Hepatocyte (in vitro differentiated cells): ENCODE measurements at places on chromosomes 4 and X.

GRCh38 chr4:102860611-102861324 is 8.0 kb upstream of the CISD2 start:
- DNase-seq, result no peak

DNA sequence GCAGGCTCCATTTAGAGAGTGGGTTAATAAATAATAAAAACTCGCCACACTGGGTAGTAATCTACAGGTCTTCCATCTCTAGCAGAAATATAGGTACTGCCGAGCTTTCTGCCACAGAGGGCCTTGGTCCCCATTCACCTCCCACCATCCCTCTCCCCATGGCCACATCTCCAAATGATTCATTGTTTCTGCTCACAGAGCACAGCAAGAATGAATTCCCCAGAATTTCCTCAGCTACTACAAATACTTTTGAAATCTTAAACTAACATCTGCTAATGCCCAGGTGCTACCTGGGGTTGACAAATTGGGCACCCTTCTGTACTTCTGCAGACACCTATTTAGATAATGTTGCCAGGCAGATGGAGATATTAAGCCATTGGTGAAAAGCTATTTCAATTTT is 5.1 kb downstream of the PHEX start:
- no peak for DNase-seq

GRCh38 chrX:137600769-137601168 is 34.8 kb downstream of the ZIC3 start:
- DNase-seq, result no peak

GRCh38 chrX:70254909-70255308 is 5.1 kb downstream of the P2RY4 start:
- DNase-seq, result peak; percentile 41

DNA sequence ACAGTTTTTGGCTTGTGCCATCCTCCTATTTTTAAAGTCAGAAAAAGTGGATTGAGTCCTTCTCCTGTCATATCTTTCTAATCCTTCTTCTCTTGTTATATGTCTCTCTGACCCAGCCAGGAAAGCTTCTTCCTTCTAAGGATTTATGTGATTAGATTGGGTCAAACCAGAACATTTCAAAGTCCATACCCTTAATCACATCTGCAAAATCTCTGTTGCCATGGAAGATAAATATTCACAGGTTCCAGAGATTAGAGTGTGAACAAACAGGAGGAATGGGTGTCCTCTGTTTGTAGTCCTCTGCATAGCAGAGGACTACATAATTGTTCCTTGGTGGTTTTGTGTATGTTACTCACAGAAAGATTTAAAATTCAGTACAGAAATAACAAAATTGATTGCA is 421.2 kb downstream of the EPHA5 start:
- DNase-seq, result no peak

DNA sequence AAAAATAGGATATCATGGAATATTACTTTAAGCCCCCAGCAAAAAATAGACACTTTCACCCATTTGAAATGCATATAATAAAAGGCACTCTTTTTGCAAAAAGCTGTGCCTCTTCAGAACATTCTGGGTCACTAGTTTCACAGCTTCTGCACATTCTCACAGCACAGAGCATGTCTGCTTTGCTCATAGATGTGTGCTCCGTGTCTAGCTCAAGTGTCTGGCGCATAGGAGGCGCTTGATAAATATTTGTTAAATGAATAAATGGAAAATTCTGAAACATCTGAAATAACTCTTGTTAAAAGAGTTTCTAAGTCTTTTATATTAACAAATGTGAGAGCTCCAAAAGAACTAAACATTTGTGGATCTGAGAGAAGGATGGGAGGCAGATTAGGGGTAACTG is 275.2 kb downstream of the PTTG2 start:
- DNase-seq, result no peak

DNA sequence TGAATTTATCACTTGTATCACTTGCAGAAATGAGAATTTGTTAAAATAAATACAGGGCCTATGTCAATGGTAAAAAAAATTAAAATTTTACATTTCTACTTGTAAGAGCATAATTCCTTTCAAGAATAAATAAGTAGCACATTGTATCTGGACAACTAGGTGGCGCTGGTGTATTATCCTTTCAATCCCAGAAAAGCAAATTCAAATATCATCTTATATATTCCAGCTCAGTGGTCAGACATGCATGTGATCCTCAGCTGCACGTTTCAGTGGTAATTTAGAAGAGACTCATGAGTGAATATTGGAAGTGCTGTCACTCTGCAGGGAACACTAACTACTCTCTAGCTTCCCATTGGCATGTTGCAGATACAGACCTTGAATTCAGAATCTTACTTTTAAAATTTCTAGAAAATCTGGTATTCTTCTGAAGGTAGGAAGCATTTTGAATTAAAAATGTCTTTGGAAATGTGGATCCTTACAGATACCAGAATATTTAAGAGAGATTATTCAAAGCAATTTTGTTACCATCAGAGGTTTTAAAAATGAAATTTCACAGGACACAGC is 1414.7 kb upstream of the TENM3 start:
- peak; percentile 75 for DNase-seq

DNA sequence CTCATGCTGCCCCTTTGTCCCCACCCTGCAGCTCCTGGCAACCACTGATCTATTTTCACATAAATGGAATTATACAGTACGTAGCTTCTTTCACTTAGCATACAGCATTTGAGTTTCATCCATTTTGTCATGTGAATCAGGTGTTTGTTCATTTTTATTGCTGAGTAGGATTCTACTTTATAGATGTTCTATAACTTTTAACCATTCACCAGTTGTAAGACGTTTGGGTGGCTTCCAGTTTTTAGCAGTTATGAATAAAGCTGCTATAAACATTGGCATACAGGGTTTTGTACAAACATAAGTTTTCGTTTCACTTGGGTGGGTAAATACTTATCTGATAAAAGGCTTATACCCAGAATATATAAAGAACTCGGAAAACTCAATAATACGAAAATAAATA is 102.3 kb upstream of the KLHL13 start:
- DNase-seq, result no peak

GRCh38 chr4:6541789-6542188 is 33.2 kb upstream of the MAN2B2 start:
- no peak for DNase-seq

- DNase-seq, result no peak
Observed at GRCh38 chr4:156362581-156362980, 408.9 kb upstream of the CTSO start.
